ENCODE measurements at places on chromosomes 5 and 9. TPM values are rescaled to one million over a fixed set of nuclear protein-coding genes. Genes with fewer than 3 reads are reported as not detected.

The ETF1 gene
- total RNA-seq: 116 TPM

The GAS1 gene
- total RNA-seq: 104 TPM

The CFAP90 gene
- 0.22 TPM for total RNA-seq

- no peaks in the 10 kb centered on the region for H3K36me3 ChIP-seq
- H3K4me1 ChIP-seq: no peaks in the 10 kb centered on the region
- no peaks in the 10 kb centered on the region for H3K27me3 ChIP-seq
- no peak overlapping the region for H3K4me3 ChIP-seq
Measured at GRCh38 chr5:130136300-130136699, 232.0 kb downstream of the CHSY3 start.

- no peak overlapping the region for H3K4me3 ChIP-seq
- no peak for DNase-seq
- peaks cover 35% of the 10 kb centered on the region for H3K27me3 ChIP-seq
- H3K27ac ChIP-seq: no peak overlapping the region
- H3K36me3 ChIP-seq: no peaks in the 10 kb centered on the region
- peaks cover 8% of the 10 kb centered on the region for H3K4me1 ChIP-seq
Measured at GRCh38 chr5:141707510-141707909, 25.5 kb upstream of the ARAP3 start.

DNA sequence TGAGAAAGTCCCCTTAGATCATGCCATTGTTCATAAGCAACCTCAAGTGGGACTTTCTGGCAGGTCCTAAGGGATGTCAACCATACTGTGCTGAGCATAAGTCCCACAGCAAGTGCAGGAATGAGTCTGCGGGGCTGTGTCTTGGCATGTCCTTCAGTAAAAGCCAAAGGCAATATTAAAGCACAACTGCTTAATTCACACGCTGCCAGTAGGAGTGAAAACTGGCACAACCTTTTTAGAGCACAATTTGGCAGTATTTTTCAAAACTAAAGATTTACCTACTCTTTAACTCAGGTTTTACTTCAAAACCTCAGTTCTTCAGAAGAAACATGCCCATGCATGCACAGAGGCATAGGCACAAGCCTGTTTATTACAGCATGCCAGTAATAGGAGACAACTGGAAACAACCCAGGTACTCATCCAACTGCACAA lies 24.4 kb upstream of the SMAD5 start:
- no peak overlapping the region for H3K27ac ChIP-seq
- H3K4me3 ChIP-seq: no peak overlapping the region
- no peaks in the 10 kb centered on the region for H3K36me3 ChIP-seq
- DNase-seq: no peak

- no peak overlapping the region for H3K27ac ChIP-seq
- H3K27me3 ChIP-seq: peaks cover 15% of the 10 kb centered on the region
- H3K4me1 ChIP-seq: peaks cover 13% of the 10 kb centered on the region
- no peak for DNase-seq
- H3K4me3 ChIP-seq: no peak overlapping the region
Measured at GRCh38 chr9:93132287-93132927, 1.6 kb downstream of the NINJ1 start.

DNA sequence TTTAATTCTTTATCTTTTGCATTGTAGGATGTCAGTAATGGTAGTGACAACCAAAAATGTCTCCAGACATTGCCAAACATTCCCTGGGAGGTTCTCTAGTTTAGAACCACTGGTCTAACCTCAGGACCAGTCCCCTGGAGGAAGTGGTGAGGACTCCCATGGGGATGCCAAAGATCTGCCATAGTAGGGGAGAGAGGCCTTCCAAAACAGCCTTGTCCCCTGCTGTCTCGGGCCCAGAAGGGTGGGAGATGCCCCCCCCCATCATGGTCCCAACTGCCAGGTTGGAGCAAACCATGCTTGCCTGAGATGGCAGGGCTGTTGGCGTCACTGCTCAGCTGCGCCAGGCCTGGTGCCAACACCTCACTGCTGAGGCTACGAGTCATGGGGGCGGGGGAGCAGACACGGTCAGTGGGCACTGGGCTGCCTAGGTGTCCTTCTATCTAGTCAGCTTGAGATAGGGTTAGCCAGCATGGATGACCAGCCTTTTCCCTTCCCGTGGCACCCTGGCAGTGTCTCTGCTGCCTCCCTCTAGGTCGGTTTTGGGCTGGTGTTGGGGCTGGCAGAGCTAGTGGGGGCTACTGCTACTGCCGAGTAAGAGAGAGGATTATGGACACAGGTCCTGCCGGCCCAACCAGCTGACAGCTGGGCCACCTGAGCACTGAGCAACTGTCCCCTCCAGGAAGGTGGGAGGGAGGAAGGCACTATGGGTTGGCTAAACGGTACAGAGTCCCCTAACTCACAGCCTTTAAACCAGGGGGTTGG lies 8.3 kb upstream of the CXXC5 start:
- no peak overlapping the region for H3K4me3 ChIP-seq
- no peak for DNase-seq
- peaks cover 55% of the 10 kb centered on the region for H3K4me1 ChIP-seq
- peaks cover 13% of the 10 kb centered on the region for H3K27me3 ChIP-seq

DNA sequence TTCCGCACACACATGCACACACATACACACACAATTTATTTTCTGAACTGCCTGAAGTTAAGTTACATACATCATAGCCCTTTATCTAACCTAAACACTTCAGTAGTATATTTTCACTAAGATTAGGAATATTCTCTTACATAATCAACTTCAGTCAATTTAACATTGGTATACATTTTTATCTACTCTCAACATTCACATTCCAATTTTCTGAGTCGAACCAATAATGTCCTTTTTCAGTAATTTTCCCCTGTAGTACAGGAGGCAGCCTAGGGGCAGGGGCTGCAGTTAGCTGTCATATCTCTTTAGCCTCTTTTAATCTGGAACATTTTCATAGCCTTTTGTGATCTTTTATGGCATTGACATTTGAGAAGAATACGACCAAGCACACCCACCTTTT lies 150.1 kb downstream of the DAB2IP start:
- no peak overlapping the region for H3K4me3 ChIP-seq
- DNase-seq: no peak
- H3K27ac ChIP-seq: no peak overlapping the region
- H3K4me1 ChIP-seq: no peaks in the 10 kb centered on the region
- H3K36me3 ChIP-seq: no peaks in the 10 kb centered on the region
- H3K27me3 ChIP-seq: no peaks in the 10 kb centered on the region

DNA sequence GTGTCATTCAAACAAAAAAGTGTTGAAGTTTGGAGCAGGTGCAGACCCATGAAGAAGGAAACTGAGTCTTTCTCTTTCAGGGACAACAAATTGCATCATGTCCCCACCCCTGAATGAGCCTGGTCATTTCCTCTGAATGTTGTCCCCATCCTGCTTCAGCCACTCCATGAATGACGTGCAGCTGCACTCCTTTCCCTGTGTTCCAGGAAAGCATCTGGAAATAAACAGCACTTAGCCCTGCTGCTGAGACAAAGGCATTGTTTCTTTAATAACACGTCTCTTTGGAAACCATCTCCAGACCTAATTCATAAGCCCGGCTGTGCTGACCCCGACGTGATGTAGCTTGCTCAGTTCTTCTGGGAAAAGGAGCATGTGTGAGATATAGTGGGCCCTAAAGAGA lies 682.3 kb downstream of the BRINP1 start:
- DNase-seq: no peak
- H3K27me3 ChIP-seq: no peaks in the 10 kb centered on the region
- H3K27ac ChIP-seq: no peak overlapping the region
- no peak overlapping the region for H3K4me3 ChIP-seq

DNA sequence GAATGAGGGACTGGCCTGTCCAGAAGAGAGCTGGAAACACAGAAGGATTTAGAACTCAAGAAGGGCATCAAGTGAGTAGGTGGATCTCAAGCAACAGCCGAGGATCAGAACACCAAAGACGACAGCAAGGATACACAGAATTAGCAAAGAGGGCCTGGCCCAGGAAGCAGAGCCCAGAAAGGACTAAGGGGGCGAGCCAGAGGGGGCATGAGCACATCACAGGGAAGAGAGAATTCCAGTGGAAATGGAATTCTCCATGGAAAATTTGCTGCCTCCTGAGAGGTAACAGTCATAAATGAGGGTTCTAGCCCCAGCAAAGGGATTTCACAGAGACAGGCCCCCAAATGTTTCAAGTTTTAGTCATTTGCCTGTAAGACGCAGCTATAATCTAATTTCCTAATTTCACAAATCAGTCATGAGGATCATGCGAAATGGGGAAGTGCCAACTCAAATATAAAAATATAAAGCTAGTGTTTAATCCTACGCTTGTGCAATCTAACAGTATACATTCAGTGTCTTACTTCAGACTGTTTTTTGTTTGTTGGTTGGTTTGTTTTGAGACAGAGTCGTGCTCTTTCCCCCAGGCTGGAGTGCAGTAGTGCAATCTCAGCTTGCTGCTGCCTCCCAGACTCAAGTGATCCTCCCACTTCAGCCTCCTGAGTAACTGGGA lies 46.7 kb downstream of the FNBP1 start:
- DNase-seq: no peak
- no peaks in the 10 kb centered on the region for H3K36me3 ChIP-seq
- no peaks in the 10 kb centered on the region for H3K4me1 ChIP-seq
- no peak overlapping the region for H3K4me3 ChIP-seq
- no peaks in the 10 kb centered on the region for H3K27me3 ChIP-seq

DNA sequence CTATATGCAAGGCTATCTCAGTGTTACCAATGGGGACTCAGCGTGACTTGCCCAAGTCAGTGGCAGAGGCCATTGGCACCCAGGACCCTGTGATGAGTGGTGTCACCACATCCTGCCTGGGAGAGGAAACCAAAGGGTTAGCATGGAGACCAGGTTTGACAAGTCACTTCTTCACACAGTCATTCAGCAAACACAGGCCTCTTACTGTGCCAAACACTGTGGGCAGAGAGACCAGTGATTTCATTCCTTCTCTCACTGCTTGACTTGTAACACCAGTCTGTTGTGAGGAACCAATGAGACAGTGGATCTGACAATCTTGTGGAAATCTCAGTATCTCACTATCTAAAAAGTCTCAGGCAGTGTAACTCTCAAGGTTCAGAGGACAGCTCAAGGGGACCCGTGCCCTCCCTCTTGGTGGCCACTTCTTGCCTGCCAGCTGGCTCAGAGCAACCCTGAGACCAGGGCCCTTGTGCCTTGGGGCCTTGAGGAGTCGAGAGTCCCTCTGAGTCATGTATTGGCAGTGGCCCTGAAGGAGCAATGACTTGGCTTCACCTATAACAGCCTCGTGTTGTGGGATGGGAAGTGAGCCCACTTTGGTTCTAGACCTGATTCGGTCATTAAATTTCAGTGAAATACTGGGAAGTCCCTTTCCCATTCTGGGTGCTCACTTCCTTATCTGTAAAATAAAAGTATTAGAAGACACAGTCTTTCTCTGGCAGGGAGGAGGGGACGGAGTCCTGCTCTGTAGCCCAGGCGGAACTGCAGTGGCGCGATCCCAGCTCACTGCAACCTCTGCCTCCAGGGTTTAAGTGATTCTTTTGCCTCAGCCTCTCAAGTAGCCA lies 1.6 kb downstream of the FABP6 start:
- no peak overlapping the region for H3K27ac ChIP-seq
- no peak overlapping the region for H3K4me3 ChIP-seq
- no peaks in the 10 kb centered on the region for H3K4me1 ChIP-seq
- H3K36me3 ChIP-seq: no peaks in the 10 kb centered on the region

Data from neural progenitor cell (in vitro differentiated cells).